Aorta (tissue), 5 donors: ENCODE measurements at places on chromosomes 13 and 19. TPM values are rescaled to one million over a fixed set of nuclear protein-coding genes. Genes with fewer than 3 reads are reported as not detected.

DNA sequence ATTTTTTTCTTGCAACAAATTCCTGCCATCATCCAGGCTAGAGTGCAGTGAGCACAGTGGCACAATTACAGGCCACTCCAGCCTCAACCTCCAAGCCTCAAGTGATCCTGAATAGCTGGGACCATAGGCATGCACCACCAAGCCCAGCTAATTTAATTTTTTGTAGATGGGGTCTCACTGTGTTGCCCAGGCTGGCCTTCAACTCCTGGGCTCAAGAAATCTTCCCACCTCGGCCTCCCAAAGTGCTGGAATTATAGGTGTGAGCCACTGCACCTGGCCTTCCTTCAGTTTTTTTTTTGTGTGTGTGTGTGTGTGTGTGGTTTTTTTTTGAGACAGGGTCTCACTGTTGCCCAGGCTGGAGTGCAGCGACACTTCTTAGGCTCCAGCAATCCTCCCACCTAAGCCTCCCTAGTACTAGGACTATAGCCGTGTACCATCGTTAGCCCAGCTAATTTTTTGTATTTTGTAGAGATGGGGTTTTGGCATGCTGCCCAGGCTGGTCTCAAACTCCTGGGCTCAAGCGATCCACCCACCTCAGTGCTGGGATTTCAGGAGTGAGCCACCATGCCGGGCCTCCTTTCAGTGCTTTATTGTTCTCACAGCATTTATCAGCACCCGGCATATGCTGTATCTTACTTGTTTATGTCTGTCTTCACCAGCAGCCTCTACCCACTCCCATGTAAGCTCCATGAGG lies 5.9 kb upstream of the SRRM5 start:
- peaks cover 2% of the 10 kb centered on the region for H3K36me3 ChIP-seq
- no peaks in the 10 kb centered on the region for H3K4me1 ChIP-seq
- DNase-seq = no peak
- no peak overlapping the region for H3K27ac ChIP-seq
- H3K4me3 ChIP-seq = no peak overlapping the region

DNA sequence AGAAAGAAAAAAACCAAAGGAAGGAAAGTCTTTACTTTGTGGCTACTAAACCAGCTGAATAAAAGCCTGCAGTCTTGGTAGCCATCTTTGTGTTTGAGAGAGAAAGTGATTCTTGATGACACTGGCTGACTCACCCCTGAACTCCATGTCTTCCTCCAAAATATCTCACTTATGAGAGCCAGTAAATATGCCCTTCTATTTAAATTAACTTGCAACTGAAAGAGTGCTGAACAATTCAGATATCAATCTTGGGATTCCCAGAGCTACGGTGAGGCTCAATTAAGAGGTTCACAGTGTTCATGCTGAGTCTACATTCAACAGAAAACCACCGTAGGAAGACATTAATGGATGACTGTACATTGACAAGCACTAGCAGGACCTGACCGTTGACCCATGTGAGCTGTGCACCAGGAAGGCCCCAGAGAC lies 57.9 kb downstream of the KCTD12 start:
- H3K27me3 ChIP-seq = no peaks in the 10 kb centered on the region
- H3K4me1 ChIP-seq = no peaks in the 10 kb centered on the region
- DNase-seq = no peak
- H3K36me3 ChIP-seq = no peaks in the 10 kb centered on the region
- H3K4me3 ChIP-seq = no peak overlapping the region

DNA sequence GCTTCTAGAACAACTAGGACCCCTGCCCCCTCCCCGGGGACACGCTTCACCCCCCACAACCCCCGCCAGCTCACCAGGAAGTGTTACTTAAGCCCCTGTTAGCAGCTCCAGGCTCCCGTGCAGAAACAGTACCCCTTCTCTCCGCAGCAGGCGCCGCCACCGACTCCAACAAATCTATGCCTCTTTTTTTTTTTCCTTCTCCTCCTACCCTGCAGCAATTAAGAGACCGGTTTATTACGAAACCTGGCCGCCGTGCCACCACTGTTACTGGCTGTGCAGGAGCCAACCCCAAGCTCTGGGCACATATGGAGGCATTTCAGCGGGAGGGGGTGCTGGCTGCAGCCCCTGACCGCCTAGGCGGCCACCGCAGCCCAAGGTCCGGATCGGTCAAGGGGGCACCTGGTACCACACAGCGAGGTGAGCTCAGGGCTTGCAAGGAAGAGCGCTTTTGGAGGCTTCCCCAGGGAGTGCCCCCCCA lies 2.4 kb downstream of the GADD45B start:
- H3K27me3 ChIP-seq = no peaks in the 10 kb centered on the region
- no peaks in the 10 kb centered on the region for H3K4me1 ChIP-seq
- no peak overlapping the region for H3K27ac ChIP-seq
- H3K4me3 ChIP-seq = peak overlapping the region; percentile 87

GRCh38 chr19:40718774-40719391 lies 2.0 kb downstream of the ITPKC start:
- no peaks in the 10 kb centered on the region for H3K4me1 ChIP-seq
- H3K27ac ChIP-seq = no peak overlapping the region
- no peaks in the 10 kb centered on the region for H3K36me3 ChIP-seq
- peak overlapping the region; percentile 55 for H3K4me3 ChIP-seq

ELAVL1 gene
- 48.9 TPM for total RNA-seq

DNA sequence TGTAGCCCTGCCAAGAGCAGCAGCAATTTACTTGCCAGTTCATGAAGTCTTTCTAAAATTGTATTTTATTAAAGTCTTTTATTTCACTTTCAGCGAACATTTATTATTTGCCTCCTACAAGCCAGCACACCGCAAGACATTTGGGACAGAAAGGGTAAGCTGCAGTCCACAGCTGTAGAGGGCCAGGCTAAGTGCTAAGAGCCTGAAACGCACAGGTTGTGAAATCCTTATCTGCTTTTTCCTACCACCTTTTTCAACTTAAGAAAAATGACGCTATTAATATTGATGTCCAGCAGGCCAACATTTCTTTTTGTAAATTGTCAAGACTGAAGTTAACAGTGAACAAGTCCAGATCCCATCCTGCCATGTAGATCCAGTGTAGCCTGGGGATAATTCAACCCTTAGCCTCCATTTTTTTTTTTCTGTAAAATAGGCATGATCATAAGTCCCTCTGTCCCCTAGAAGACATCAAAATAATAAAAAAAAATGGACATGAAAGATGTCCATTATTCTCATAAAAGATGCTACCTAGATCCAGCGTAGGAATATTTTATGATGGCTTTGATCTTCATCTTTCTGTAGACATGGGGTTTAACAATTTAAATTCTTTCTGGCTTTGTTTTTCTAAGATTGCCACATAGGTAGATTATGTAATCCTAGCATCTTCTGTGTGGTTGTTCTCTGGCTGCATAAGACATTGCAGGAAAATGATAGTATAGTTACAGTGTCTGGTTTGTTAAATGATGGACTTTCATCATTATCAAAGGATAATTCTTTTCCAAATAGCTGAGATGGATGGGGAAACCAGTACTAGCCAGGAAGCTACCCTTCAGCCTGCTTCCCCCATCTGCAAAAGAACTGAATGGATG lies 128.4 kb downstream of the SHISA2 start:
- H3K4me3 ChIP-seq = no peak overlapping the region
- DNase-seq = no peak
- no peak overlapping the region for H3K27ac ChIP-seq
- no peaks in the 10 kb centered on the region for H3K4me1 ChIP-seq
- H3K36me3 ChIP-seq = no peaks in the 10 kb centered on the region

ADGRE1 gene
- total RNA-seq = 0.42 TPM

RFPL4AL1 gene
- not detected for total RNA-seq

ARHGEF7 gene
- total RNA-seq = 124 TPM

KLK5 gene
- not detected for total RNA-seq

- H3K27me3 ChIP-seq = no peaks in the 10 kb centered on the region
- H3K4me3 ChIP-seq = no peak overlapping the region
- H3K27ac ChIP-seq = no peak overlapping the region
- no peaks in the 10 kb centered on the region for H3K4me1 ChIP-seq
- H3K36me3 ChIP-seq = no peaks in the 10 kb centered on the region
Observed at GRCh38 chr13:57899096-57899495, 267.6 kb downstream of the PCDH17 start.

AMH gene
- 1.8 TPM for total RNA-seq

GRCh38 chr19:33698576-33699435 lies 77.1 kb downstream of the CHST8 start:
- no peaks in the 10 kb centered on the region for H3K36me3 ChIP-seq
- DNase-seq = peak; percentile 24
- H3K27ac ChIP-seq = no peak overlapping the region
- no peak overlapping the region for H3K4me3 ChIP-seq
- H3K27me3 ChIP-seq = no peaks in the 10 kb centered on the region
- H3K4me1 ChIP-seq = no peaks in the 10 kb centered on the region

DNA sequence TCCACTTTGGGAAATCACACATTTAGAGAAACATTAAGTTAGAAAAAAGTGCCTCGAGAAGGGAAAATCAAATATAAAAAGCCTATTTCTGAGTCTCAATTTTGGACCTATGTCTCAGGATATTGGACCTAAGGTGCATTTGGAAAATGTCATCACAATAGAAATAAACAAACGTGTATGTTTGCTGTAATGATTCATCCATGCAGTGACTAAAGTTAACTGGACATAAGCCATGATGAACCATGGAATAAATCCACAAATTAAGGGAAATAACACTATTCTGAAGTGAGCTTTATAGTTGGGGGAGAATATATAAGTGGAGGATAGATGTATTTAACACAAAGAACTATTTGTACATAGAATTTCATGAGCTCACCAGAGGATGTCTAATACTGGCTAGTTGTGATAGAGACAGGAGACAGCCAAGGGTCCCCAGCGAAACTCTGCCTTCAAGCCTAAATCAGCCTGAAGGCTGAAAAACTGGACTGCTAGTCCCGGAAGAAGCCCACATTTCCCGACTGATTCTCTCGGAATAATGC lies 963.3 kb upstream of the SPRY2 start:
- no peak for DNase-seq
- no peak overlapping the region for H3K27ac ChIP-seq
- H3K4me1 ChIP-seq = no peaks in the 10 kb centered on the region
- no peak overlapping the region for H3K4me3 ChIP-seq
- H3K27me3 ChIP-seq = no peaks in the 10 kb centered on the region
- no peaks in the 10 kb centered on the region for H3K36me3 ChIP-seq

GRCh38 chr19:46497773-46498172 lies 2.1 kb upstream of the PNMA8B start:
- DNase-seq = no peak
- no peaks in the 10 kb centered on the region for H3K36me3 ChIP-seq
- no peaks in the 10 kb centered on the region for H3K4me1 ChIP-seq

VASP gene
- total RNA-seq = 119 TPM

OR7E24 gene
- not detected for total RNA-seq

DNA sequence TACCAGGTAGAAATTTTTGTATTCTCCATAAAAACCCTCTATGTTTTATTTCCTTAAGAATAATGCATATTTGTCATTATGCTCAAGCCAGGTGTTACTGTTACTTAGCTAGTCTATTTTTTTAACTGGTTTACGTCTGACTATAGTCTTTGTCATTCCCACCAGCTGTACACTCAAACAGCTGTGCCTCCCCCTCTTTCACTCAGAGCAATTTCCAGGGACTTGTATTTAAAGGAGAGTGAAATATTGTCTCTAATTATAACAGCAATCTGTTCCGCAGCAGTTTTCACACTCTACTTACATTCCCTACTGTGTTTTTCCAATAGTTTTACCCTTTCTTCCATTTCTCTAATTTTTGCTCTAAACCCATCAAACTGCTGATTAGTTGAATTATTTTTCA lies 813.6 kb upstream of the MIR17HG start:
- peaks cover 1% of the 10 kb centered on the region for H3K27me3 ChIP-seq
- no peak overlapping the region for H3K4me3 ChIP-seq
- no peak overlapping the region for H3K27ac ChIP-seq
- no peak for DNase-seq

STOML3 gene
- not detected for total RNA-seq

DNA sequence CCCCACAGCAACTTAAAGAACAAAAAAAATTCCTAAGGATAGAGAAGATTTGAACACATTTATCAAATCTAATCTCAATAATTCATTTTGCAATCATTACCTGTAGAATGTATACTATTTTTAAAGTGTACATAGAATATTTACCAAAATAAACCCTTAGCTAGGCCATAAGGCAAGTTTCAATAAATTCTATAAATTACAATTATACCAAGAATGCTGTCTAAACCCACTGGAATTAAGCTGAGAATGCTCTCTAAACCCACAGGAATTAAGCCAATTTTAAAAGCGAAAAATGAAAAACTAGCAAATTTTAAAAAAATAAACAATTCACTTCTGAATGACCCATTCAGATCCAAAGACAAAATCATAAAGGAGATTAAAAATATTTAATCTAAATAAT lies 540.4 kb upstream of the NBEA start:
- no peaks in the 10 kb centered on the region for H3K27me3 ChIP-seq
- DNase-seq = no peak
- H3K27ac ChIP-seq = no peak overlapping the region
- no peak overlapping the region for H3K4me3 ChIP-seq
- no peaks in the 10 kb centered on the region for H3K4me1 ChIP-seq

GRCh38 chr13:81382246-81382645 lies 1041.3 kb upstream of the SPRY2 start:
- H3K4me3 ChIP-seq = no peak overlapping the region
- no peak for DNase-seq
- H3K27ac ChIP-seq = no peak overlapping the region
- H3K4me1 ChIP-seq = no peaks in the 10 kb centered on the region
- H3K27me3 ChIP-seq = no peaks in the 10 kb centered on the region

DNA sequence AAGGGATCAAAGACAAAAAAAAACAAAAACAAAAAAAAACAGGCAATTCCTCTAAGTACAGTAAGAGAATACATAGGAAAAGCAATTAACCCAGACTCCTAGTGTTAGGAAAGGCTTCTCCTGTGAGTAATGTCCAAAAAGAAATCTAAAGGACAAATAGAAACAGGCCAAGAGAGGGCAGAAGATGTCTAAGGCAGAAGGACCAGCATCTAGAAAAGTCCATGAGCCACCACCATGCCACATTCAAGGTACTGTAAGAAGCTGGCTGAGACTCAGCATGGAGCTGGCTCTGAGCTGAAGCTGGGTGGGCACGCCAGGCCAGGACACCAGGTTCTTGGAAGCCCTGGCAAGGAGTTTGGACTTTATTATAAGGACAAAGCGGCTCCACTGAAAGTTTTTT lies 118.1 kb upstream of the FRY start:
- H3K27me3 ChIP-seq = no peaks in the 10 kb centered on the region
- no peak for DNase-seq
- no peaks in the 10 kb centered on the region for H3K36me3 ChIP-seq
- H3K4me3 ChIP-seq = no peak overlapping the region

DNA sequence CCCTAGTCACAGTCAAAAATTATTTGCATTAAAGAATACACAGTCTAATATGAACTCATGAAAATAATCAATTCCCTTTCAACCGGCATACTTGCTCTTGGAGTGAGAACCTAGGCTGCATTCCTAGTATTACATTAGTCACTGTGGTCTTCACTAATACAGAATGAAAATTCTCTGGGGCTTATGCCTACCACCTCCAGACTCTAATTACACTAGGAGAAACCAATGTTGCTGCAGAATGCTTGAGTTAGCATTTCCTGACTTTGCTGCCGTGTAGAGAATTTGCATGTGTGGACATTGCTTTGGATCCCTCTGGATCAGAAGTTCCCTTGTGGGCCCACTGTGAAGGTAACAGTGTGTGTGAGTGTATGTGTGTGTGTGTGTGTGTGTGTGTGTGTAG lies 87.8 kb downstream of the CCNA1 start:
- no peak overlapping the region for H3K4me3 ChIP-seq
- no peak for DNase-seq
- H3K36me3 ChIP-seq = no peaks in the 10 kb centered on the region
- H3K4me1 ChIP-seq = no peaks in the 10 kb centered on the region
- H3K27me3 ChIP-seq = no peaks in the 10 kb centered on the region

- H3K27me3 ChIP-seq = no peaks in the 10 kb centered on the region
- no peaks in the 10 kb centered on the region for H3K36me3 ChIP-seq
- no peaks in the 10 kb centered on the region for H3K4me1 ChIP-seq
- DNase-seq = no peak
- H3K27ac ChIP-seq = no peak overlapping the region
- no peak overlapping the region for H3K4me3 ChIP-seq
Observed at GRCh38 chr19:28873301-28873700, 339.6 kb downstream of the UQCRFS1 start.

EPSTI1 gene
- 12.1 TPM for total RNA-seq
